ENCODE measurements at places on chromosomes 7 and 10. TPM values are rescaled to one million over a fixed set of nuclear protein-coding genes. Genes with fewer than 3 reads are reported as not detected.

DNA sequence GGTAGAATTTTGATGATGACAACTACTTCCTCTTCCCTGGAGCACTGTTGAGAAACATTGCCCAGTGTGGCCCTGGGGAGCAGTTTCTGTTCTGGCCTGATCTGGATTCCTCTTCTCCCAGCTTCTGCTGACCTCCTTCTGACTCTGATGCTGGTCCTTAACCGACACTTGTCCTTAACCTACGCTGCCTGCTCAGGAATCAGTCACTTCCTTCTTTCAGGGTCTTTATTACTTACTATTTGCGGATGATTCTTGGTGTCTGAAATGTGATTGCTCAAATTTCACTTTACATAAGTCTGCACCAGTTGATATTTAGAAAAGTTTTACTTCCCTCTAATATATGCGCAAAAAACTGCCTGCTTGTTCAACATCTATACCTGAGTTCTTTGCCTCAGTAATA is 164.1 kb downstream of the PTEN start:
- H3K27me3 ChIP-seq, result 0 out of 2 replicates have a peak, but pooled peaks cover 3% of the 10 kb centered on the region
- H3K36me3 ChIP-seq, result no peaks in the 10 kb centered on the region
- no peak overlapping the region for H3K27ac ChIP-seq
- H3K4me1 ChIP-seq, result no peaks in the 10 kb centered on the region
- DNase-seq, result no peak

GRCh38 chr7:43546231-43546630 is 36.7 kb upstream of the STK17A start:
- no peak overlapping the region for H3K4me3 ChIP-seq
- H3K4me1 ChIP-seq, result no peaks in the 10 kb centered on the region
- no peak for DNase-seq

- no peak overlapping the region for H3K27ac ChIP-seq
- no peaks in the 10 kb centered on the region for H3K4me1 ChIP-seq
- H3K27me3 ChIP-seq, result no peaks in the 10 kb centered on the region
- no peaks in the 10 kb centered on the region for H3K36me3 ChIP-seq
Observed at GRCh38 chr10:84179059-84179710, 5.6 kb downstream of the GPR15LG start.

DNA sequence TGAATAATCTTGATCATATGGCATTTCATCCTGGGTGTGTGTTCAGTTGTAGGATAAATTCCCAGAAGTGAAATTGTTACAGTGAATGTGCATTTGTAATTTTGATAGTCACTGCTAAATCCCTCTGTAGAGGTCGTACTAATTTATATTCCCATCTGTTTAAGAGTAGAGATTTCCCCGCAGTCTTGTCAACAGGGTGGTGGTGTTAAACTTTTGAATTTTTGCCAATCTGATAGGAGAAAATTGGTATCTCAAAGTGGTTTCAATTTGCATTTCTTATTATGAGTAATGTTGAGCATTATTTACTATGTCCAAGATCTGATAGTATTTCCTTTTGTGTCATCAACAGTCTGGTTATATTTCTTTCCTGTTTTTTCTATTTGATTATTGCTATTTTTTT is 101.7 kb downstream of the AUTS2 start:
- DNase-seq, result no peak
- H3K27me3 ChIP-seq, result no peaks in the 10 kb centered on the region
- H3K4me3 ChIP-seq, result no peak overlapping the region
- no peak overlapping the region for H3K27ac ChIP-seq

DNA sequence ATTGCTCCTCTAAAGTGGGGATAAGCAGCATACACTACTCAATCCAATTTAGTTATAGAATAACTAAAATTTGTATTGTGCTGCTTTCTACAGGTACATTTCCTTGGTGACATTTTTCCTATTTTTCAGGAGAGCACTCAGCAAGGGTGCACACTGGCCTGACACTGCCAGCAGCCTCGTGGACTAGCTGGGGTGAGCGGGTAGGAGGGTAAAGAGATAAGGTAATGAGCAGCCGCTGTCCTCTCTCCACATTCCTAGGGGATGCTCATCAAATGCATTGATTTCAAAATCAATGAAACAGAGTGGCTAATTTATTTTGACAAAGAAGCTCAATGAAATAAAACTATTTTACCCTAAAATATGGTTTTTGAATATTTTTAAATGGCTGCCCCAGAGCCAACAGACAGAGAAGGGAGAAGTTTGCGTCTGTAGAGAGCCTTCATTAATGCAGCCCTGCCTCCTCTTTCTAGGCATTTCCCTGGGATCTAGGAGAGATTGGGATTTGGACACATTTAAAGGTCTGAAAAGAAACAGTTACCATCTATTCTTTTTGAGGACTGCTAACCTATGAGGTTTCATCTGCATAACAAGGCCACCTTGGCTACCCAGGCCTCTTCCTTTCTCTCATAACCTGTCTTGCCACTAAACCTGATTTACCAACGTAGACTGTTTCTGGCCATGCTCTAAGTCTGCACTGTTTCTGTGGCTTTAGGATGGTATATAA is 561.0 kb downstream of the IPMK start:
- H3K27me3 ChIP-seq, result no peaks in the 10 kb centered on the region
- H3K4me1 ChIP-seq, result no peaks in the 10 kb centered on the region
- DNase-seq, result no peak
- H3K27ac ChIP-seq, result no peak overlapping the region
- no peaks in the 10 kb centered on the region for H3K36me3 ChIP-seq

DNA sequence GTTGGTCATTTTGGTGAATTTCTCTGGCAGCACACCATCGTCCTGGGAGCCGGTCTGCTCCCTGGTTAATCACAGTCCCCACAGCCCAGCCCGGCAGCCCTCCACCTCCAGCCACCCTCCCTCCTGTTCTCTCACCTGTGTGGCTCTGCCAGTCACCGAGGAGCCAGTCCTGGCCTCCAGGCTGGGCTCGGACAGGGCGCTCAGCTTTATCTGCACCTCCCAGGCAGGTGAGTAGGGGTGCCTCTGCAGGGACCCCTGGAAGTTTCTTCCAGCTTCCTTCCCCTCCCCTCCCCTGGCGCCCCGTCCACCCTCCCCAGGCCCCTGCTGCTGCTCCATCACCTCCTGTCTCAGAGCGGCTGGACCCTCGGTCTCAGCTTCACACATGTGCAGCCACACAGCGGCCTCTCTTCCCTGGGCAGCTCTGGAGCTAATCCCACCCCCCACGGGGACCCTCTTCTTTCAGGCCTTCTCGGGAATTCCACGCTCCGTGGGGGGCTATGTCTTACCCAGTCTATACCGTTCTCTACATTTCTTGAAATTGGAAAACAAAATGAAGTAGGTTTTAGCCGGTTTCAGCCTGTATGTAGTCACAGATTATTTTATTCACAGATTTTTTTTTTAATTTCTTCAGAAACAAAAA is 213.9 kb upstream of the PPP2R2D start:
- no peak overlapping the region for H3K27ac ChIP-seq
- H3K4me1 ChIP-seq, result no peaks in the 10 kb centered on the region
- DNase-seq, result no peak
- no peak overlapping the region for H3K4me3 ChIP-seq

DNA sequence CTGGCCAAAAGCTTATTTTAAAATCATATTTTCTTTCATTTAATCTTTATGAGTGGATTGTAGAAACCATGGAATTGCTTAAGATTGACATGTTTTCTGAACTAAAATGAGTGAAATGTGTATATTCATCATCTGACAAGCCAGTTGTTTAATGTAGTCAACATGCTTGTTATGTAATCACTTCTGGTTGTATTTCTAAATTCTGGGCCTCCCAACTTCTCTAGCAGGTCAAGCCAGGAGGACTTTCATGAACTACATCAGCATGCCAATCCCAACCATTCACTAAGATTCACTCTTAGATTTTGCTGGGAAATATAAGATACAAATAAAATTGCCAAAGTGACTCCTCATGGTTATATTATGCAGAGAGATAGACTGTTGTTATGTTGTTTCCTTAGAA is 21.1 kb upstream of the MAP3K8 start:
- H3K4me1 ChIP-seq, result no peaks in the 10 kb centered on the region
- peaks cover 1% of the 10 kb centered on the region for H3K27me3 ChIP-seq
- H3K27ac ChIP-seq, result no peak overlapping the region
- DNase-seq, result no peak
- H3K36me3 ChIP-seq, result no peaks in the 10 kb centered on the region

DNA sequence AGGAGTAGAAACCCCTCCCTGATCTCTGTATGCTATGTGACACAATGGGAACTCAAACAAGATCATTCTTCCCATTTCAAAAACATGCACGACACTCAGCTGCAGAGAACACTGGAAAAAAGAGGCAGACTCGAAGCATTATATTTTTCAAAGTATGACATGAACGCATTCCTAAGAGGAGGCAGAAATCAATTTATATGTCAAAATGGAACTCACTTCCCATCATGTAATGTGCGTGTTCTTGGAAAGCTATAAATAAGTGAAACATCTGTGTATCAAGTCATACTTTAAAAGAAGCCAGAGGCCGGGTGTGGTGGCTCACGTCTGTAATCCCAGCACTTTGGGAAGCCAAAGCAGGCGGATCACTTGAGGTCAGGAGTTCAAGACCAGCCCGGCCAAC is 142.7 kb downstream of the ICA1 start:
- no peak overlapping the region for H3K4me3 ChIP-seq
- no peaks in the 10 kb centered on the region for H3K27me3 ChIP-seq
- H3K36me3 ChIP-seq, result no peaks in the 10 kb centered on the region
- DNase-seq, result no peak

DNA sequence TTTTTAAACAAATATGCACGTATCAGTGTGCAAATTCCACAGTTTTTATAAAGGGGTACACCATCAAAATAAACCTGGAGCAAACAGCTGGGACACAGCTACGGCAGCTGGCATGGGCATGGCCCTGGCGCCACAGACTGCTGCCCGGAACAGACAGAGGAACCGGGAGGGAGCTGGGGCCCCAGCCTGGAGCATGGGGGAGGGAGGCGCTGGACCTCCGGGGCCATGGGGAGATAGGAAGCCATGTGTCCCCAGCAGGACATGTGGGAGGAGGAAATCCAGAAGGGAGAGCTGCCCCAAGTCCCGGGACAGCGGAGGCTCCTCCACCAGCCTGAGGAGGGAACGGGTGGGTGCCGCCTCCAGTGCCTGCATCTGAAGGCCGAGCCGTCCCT is 180.1 kb downstream of the MAD1L1 start:
- no peaks in the 10 kb centered on the region for H3K36me3 ChIP-seq
- H3K4me3 ChIP-seq, result no peak overlapping the region
- DNase-seq, result no peak
- H3K27me3 ChIP-seq, result no peaks in the 10 kb centered on the region

GRCh38 chr10:107717046-107717445 is 552.5 kb upstream of the SORCS1 start:
- no peaks in the 10 kb centered on the region for H3K27me3 ChIP-seq
- H3K36me3 ChIP-seq, result no peaks in the 10 kb centered on the region
- H3K27ac ChIP-seq, result no peak overlapping the region
- no peak for DNase-seq
- H3K4me3 ChIP-seq, result no peak overlapping the region
- H3K4me1 ChIP-seq, result no peaks in the 10 kb centered on the region

- H3K4me3 ChIP-seq, result no peak overlapping the region
- H3K27me3 ChIP-seq, result no peaks in the 10 kb centered on the region
- DNase-seq, result no peak
Observed at GRCh38 chr7:2049782-2050510, 182.8 kb downstream of the MAD1L1 start.

DNA sequence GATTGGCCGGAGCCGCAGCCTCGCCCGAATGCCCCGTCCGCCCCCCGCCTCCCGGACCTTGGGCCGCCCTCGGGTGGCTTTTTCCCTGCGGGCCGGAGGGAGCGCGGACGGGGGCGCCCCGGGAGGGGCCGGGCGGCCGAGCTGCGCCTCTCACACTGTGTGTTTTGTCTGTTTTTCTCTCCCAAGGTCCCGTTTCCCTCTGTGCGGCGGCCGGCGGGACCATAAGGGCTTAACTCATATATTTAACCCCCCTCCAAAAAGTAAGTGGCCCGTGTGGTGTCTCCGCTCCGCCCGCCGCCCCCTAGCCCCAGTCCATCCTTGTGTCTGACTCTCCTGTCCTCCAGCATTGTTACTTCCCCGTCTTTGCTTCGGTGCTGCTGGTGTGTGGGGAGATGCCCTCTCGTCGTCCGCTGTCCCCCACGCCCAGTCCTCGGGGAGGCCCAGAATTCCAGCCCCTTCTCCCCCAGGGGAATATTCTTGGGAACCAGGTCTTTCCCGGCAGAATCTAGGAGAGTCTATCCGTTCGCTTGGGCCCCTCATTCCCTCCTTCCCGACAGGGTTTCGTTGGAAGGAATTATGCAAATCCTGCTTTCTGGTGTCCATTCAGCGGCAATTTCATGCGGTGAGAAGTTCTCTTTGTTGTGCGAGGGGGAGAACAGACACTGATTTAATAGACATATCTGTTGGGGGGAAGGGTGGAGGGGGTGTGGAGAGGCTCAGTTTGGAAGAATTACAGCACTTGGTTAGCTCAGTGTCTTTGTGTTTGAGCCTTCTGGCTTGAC is 1.3 kb downstream of the LCOR start:
- no peaks in the 10 kb centered on the region for H3K36me3 ChIP-seq
- peak overlapping the region; percentile 97 for H3K4me3 ChIP-seq
- peak; percentile 23 for DNase-seq
- peaks cover 7% of the 10 kb centered on the region for H3K4me1 ChIP-seq

- DNase-seq, result peak; percentile 57
- no peak overlapping the region for H3K27ac ChIP-seq
- H3K4me1 ChIP-seq, result no peaks in the 10 kb centered on the region
- no peaks in the 10 kb centered on the region for H3K27me3 ChIP-seq
- H3K4me3 ChIP-seq, result no peak overlapping the region
Observed at GRCh38 chr7:29921404-29922010, 68.1 kb downstream of the SCRN1 start.

DNA sequence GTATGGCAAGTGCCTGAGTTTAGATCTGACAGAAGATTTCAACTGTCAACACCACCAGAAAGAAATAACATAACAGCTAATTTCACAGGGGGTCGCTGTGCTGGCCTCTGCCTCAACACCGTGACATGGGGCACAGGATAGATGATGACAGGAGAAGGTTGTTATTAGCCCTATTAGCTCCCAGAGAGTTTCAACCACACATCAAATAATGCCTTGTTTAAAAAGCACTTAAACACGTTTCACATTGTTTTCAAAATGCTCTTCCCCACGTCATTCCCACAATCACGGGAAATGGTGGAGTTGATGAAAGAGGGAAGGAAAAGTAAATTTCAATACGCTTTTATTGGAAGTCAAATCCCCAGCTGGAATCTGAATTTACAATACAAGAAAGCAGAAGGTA is 184.7 kb downstream of the MAGI2 start:
- H3K36me3 ChIP-seq, result no peaks in the 10 kb centered on the region
- peaks cover 4% of the 10 kb centered on the region for H3K4me1 ChIP-seq
- H3K4me3 ChIP-seq, result no peak overlapping the region
- DNase-seq, result no peak
- H3K27ac ChIP-seq, result no peak overlapping the region
- H3K27me3 ChIP-seq, result no peaks in the 10 kb centered on the region

Gene NUTM2B
- under 0.01 TPM for total RNA-seq

Gene RAMP3
- total RNA-seq, result not detected

Gene SLC13A4
- total RNA-seq, result not detected

Gene OR2A1
- not detected for total RNA-seq

Gene AEBP1
- total RNA-seq, result 1.1 TPM

Gene FKBP9
- 146 TPM for total RNA-seq

Gene GCK
- total RNA-seq, result 0.18 TPM

Gene AGR2
- total RNA-seq, result not detected

Gene EEF1AKMT2
- 22.8 TPM for total RNA-seq

Gene ZNF25
- total RNA-seq, result 9.5 TPM

Gene WNT8B
- total RNA-seq, result not detected

Gene AKR1E2
- total RNA-seq, result 2.2 TPM

Gene GTF2IRD1
- total RNA-seq, result 5.0 TPM

Gene CREM
- total RNA-seq, result 40.5 TPM
